ENCODE measurements at places on chromosomes 7 and 10. TPM values are rescaled to one million over a fixed set of nuclear protein-coding genes. Genes with fewer than 3 reads are reported as not detected.

- no peaks in the 10 kb centered on the region for H3K36me3 ChIP-seq
- H3K4me1 ChIP-seq: no peaks in the 10 kb centered on the region
- H3K27me3 ChIP-seq: no peaks in the 10 kb centered on the region
Measured at GRCh38 chr10:9796564-9796963, 1221.1 kb upstream of the CELF2 start.

- no peaks in the 10 kb centered on the region for H3K4me1 ChIP-seq
- H3K4me3 ChIP-seq: no peak overlapping the region
- H3K36me3 ChIP-seq: no peaks in the 10 kb centered on the region
- DNase-seq: no peak
- no peaks in the 10 kb centered on the region for H3K27me3 ChIP-seq
Measured at GRCh38 chr7:78334426-78334825, 535.9 kb downstream of the PHTF2 start.

ATP6V0A4 gene
- total RNA-seq: not detected

GRCh38 chr7:12747687-12748306 is 60.4 kb downstream of the ARL4A start:
- H3K27ac ChIP-seq: no peak overlapping the region
- H3K4me1 ChIP-seq: no peaks in the 10 kb centered on the region
- no peaks in the 10 kb centered on the region for H3K27me3 ChIP-seq
- no peaks in the 10 kb centered on the region for H3K36me3 ChIP-seq
- DNase-seq: no peak

GRCh38 chr7:46772776-46773175 is 809.1 kb downstream of the TNS3 start:
- no peak for DNase-seq
- no peaks in the 10 kb centered on the region for H3K36me3 ChIP-seq
- no peak overlapping the region for H3K27ac ChIP-seq
- no peak overlapping the region for H3K4me3 ChIP-seq
- no peaks in the 10 kb centered on the region for H3K4me1 ChIP-seq

DNA sequence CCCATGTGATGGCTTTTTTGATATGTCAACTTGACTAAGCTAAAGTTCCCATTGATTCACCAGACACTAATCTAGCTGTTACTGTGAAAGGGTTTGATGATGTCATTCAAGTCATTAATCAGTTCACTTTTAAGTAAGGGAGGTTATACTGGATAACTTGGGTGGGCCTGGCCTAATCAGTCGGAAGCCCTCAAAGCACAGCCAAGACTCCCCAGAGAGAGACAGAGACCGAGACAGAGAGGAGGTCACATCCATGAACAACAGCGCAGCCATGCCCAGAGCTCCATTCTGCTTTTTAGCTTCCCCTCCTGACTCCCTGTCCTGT is 103.4 kb downstream of the TRIL start:
- no peak overlapping the region for H3K4me3 ChIP-seq
- no peak for DNase-seq
- peaks cover 4% of the 10 kb centered on the region for H3K4me1 ChIP-seq
- no peaks in the 10 kb centered on the region for H3K36me3 ChIP-seq
- peaks cover 4% of the 10 kb centered on the region for H3K27me3 ChIP-seq

- H3K4me3 ChIP-seq: no peak overlapping the region
- DNase-seq: no peak
- H3K27ac ChIP-seq: no peak overlapping the region
- no peaks in the 10 kb centered on the region for H3K36me3 ChIP-seq
- no peaks in the 10 kb centered on the region for H3K4me1 ChIP-seq
Measured at GRCh38 chr10:113562704-113563103, 9.9 kb downstream of the HABP2 start.

DNA sequence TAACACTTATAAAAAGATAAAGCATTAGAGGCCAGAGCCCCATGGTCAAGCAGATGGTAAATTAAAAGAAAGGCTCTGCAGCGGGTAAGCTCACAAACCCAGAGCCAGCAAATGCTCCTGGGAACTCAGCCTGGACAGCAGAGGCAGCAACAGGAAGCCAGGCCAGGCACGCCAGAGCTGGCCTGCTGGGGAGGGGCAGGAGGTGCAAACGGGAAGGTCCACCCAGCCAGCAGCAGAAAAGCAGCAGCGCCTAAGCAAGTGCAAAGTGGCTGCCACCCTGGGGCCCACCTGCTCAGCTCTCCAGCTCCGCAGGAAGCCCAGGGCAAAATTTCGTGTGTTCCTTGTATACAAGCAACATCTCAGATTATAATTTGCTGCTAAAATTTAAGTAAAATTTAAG is 82.7 kb upstream of the GPR22 start:
- H3K4me3 ChIP-seq: no peak overlapping the region
- peak; percentile 38 for DNase-seq
- H3K36me3 ChIP-seq: no peaks in the 10 kb centered on the region
- peak overlapping the region; percentile 65 for H3K27ac ChIP-seq
- no peaks in the 10 kb centered on the region for H3K27me3 ChIP-seq

DNA sequence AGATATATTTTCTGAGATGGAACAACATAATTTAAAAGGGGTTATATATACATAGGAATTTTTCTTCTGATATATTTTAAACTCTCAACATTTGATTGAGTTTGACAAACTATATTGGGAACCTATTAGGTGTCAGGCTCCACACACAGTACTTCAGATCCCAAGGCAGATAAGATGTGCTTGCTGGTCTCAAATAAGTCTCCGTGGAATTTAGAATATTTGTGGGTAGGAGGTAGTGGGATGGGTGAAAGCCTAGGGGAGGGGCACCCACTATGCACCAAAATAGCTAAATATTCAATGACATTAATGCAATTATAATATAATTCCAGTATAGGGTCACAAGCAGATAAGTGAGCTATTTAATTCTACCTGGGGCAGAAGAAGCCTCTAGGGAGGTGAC is 81.5 kb downstream of the ARL4A start:
- H3K27me3 ChIP-seq: no peaks in the 10 kb centered on the region
- H3K4me3 ChIP-seq: no peak overlapping the region
- no peak overlapping the region for H3K27ac ChIP-seq
- no peak for DNase-seq
- H3K4me1 ChIP-seq: no peaks in the 10 kb centered on the region

DNA sequence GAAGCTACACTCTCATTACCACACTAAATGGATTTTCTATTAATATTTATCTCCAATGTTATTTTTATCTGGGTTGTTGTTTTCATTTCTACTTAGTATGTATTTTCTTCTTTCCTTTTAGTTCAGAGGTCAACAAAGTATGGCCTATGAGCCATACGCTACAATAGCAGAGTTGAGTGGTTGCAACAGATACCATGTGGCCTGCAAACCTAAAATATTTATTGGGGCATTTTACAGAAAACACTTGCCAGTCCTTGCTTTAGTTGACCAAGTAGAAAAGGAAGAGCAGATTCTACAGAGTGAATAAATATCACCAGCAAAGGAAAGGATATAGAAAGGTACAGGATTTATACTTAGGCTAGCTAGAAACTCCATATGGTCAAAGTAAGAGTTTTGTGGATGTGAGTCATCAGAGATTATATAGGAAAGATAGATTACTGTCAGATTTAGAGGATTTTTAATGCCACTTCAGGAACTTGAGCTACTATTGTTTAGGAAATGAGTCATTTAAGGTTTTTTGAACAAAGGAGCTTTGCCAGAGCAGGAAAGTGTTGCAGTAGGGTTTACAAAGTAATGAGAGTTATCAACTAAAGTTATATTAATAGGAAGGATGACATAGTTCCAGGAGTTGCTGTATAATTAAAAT is 323.3 kb upstream of the KAT6B start:
- no peak overlapping the region for H3K4me3 ChIP-seq
- H3K27ac ChIP-seq: no peak overlapping the region
- H3K27me3 ChIP-seq: no peaks in the 10 kb centered on the region
- no peak for DNase-seq

KCNMA1 gene
- total RNA-seq: 86.2 TPM

DNA sequence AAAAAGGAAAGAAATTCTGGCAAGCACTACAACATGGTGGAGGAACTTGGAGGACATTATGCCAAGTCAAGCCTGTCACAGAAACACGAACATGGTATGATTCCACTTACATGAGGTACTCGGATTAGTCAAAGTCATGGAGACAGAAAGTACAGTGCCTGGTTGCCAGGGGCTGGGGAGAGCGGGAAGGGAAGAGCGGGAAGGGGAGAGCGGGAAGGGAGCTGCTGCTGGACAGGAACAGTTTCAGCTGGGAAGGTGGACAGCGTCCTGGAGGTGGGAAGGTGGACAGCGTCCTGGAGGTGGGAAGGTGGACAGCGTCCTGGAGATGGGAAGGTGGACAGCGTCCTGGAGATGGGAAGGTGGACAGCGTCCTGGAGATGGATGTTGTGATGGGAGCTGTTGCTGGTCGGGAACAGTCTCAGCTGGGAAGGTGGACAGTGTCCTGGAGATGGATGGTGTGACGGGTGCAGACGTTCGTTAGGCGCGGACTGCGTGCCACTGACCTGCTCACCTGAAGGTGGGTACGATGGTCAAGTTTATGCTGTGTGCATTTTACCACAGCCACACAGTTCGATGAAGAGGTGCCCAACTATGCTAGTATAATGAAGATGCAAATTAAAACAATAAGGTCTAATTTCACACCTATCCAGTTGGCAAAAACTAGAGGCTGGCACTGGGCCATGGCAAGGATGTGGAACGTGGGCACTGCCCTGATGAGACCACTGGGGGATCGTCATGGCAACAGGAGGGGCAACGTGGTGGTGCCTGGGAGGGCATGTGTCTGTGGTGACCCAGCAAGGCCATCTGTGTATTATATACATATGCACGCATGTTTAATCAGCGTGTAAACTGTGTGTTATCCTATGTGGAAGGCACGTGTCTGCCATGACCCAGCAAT is 103.8 kb downstream of the NKX6-2 start:
- H3K4me3 ChIP-seq: no peak overlapping the region
- H3K36me3 ChIP-seq: no peaks in the 10 kb centered on the region
- H3K4me1 ChIP-seq: no peaks in the 10 kb centered on the region
- peak; percentile 11 for DNase-seq
